Stimulated activated CD4-positive, alpha-beta T cell treated with anti-CD3 and anti-CD28 coated beads, Interleukin-12 subunit alpha, Interleukin-12 subunit beta, amount 100 ng/mL, for 24 hours (primary cell): ENCODE measurements at places on chromosomes 12 and 14.

DNA sequence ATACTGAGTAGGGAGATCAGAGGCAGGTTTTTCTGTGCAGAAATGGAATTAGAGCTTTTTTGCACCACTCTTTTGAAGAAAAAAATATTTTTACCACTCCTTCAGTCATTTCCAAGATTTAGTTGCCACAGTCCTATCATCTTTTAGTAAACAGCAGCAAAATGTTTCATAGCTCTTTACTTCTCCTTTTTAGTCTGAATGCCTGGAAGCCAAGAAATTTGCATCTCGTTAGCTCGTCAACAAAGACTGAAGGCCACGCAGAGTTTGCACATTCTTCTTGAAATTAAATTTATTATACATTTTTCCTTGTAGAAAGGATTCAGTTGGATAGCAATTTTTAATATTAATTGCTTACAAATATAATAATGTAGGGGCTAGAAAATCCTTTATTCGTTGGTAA is 544.5 kb upstream of the ATP2B1 start:
- no peak for DNase-seq

- no peak for DNase-seq
Measured at GRCh38 chr12:82955043-82955442, 268.3 kb downstream of the TMTC2 start.

GRCh38 chr14:75559045-75559444 is 19.4 kb upstream of the FLVCR2 start:
- DNase-seq = no peak

GRCh38 chr14:99916091-99916383 is 122.8 kb downstream of the EML1 start:
- no peak for DNase-seq

GRCh38 chr14:95388699-95389098 is 69.0 kb upstream of the CLMN start:
- DNase-seq = no peak

DNA sequence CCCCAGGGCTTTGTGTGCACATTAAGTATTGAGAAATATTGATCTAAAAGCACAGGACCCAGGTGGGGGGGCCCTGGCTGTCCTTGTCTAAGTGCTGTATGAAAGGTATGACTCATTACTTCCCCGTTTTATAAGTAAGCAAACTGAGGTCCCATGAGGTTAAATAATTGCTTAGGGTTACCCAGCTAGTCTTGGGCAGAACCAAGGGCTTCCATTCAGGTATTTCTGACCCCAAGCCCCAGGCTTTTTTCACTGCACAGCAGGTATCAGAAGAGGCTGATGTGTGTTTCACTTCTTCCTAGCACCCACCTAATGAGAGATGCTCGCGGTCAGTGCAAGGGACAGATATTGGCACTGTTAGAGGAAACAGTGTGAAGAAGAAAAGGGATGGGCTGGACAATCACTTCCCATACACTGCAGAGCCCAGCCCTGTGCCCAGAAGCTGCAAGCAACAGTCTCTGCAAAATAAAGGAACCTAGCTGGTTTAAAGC is 4.7 kb upstream of the TC2N start:
- DNase-seq = no peak

DNA sequence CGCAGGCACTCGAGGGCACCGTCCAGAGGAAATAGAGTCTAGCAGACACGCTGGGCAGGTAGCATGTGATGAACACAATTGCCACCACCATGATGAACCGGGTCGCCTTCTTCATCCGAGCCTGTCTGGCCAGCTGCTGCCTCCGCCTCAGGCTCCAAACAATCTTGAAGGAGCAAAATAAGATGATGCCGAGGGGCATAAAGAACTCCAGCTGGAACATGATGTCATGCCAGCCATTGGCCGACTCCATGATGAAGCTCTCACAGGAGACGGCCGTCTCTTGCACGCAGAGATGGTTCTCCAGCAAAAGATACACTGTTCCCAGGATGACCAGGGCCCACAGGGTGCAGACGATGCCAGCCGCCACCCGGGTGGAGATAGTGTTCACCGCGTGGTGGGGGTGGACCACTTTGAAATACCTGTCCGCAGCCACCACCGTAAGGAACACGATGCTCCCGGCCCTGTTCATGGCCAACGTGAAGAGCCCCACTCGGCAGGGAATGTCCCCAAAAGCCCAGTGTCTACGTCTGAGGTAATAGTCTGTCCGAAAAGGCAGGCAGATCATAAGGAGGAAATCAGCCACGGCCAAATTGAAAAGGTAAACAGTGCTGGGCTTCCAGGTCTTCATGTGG is 945 bp downstream of the HCAR1 start:
- no peak for DNase-seq

DNA sequence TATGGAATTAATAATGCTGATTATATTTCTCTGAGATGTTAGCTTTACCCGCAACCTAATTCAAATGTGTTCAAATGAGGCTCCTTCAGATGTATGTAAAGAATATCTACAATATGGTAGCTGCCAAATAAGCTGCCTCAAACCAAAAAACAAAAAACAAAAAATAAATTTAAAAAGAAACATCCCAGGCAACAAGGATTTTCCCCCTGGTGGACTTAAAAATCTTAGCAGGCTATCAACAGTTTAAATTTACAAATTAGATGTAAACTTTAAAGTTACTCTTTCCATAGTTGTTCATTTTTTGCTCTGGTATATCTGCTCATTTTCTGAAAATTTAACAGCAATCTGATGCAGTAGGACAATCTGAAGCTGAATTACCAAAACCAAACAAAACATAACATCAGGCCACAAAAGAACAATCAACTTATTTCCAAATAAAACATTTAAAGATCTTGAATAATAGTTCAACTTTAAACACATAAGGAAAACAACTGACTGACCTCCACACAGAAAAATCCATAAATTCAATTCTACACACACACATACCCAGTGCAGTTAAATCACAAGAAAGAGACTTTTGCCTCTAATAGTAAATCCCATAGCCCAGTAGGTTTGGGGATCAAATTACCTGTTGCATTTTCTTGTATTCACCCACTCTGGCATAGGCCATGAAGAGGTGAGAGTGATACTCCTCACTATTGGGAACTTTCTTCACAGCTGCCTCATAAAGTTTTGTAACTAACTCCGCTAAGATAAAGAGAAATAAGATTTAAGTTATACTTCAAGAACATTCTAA is 21.3 kb downstream of the NAA25 start:
- no peak for DNase-seq

DNA sequence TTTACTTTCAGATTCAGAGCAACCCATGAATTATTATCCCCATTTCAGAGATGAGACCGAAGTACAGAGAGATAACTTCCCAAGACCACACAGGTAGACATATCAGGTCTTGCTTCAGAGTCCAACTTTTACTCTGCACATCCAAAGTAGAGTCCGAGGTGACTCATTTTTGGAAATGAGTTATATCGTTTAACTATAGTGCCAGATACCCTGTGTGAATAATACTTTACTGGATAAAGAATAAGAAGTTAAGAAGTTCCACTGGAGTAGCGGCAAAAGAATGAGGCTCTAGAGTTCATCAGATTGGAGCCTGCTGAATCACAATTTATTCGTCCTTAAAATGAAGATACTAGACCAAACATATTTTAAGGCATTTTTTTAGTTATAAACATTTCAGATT is 124.7 kb downstream of the EPS8 start:
- DNase-seq = no peak

DNA sequence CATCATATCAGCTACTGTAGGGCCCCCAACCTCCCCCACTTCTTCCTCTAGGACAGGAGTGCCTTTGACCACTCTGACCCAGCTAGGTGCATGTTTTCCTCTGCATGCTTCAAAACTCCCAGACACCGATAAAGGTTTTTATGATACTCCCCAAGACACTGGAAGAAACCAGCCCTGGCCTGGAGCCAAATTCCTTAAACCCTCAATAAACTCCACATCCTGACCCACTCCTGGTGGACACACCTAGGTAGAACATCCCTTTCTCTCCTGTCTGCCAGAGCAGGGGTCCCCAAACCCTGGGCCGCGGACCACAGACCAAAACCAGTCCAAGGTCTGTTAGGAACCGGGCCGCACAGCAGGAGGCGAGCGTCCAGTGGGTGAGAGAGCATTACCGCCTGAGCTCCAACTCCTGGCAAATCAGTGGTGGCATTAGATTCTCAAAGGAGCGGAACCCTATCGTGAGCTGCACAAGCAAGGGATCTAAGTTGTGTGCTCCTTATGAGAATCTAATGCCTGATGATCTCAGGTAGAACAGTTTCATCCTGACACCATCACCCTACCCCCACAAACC is 49.6 kb downstream of the NT5DC3 start:
- DNase-seq = no peak
